ENCODE measurements at places on chromosomes 12 and 14. TPM values are rescaled to one million over a fixed set of nuclear protein-coding genes. Genes with fewer than 3 reads are reported as not detected.

The ASIC1 gene
- 10.8 TPM for total RNA-seq

The SCN8A gene
- total RNA-seq, result 0.93 TPM

The B4GALNT1 gene
- 1.5 TPM for total RNA-seq

The COX8C gene
- total RNA-seq, result not detected

The EGLN3 gene
- total RNA-seq, result 1.7 TPM

The TMEM52B gene
- not detected for total RNA-seq

The PLEKHG7 gene
- total RNA-seq, result not detected

The PELI2 gene
- total RNA-seq, result 2.1 TPM

The GPN3 gene
- 61.8 TPM for total RNA-seq

The DIP2B gene
- 22.5 TPM for total RNA-seq

The RNASE3 gene
- not detected for total RNA-seq

The PCED1B gene
- 117 TPM for total RNA-seq

The C12orf50 gene
- total RNA-seq, result not detected

The FOXM1 gene
- 80.5 TPM for total RNA-seq

The GYS2 gene
- not detected for total RNA-seq

The TUNAR gene
- not detected for total RNA-seq

The FZD10 gene
- not detected for total RNA-seq

The HCAR1 gene
- 0.54 TPM for total RNA-seq

The TAPBPL gene
- 26.6 TPM for total RNA-seq

The APOLD1 gene
- 3.1 TPM for total RNA-seq

The TPH2 gene
- total RNA-seq, result not detected

The GPR132 gene
- total RNA-seq, result 23.9 TPM

The RAD9B gene
- 3.2 TPM for total RNA-seq

The FAM181A gene
- not detected for total RNA-seq

The CMKLR1 gene
- not detected for total RNA-seq

The MDGA2 gene
- total RNA-seq, result not detected

The CBLN3 gene
- 5.5 TPM for total RNA-seq

The DTX1 gene
- 1.1 TPM for total RNA-seq

The KCNJ8 gene
- not detected for total RNA-seq

The FLVCR2 gene
- 0.78 TPM for total RNA-seq

The NPFF gene
- not detected for total RNA-seq

The TUBA1A gene
- total RNA-seq, result 54.3 TPM

The TSHR gene
- total RNA-seq, result not detected

The LHX5 gene
- not detected for total RNA-seq

The PLA2G1B gene
- total RNA-seq, result not detected

The NTF3 gene
- total RNA-seq, result not detected

The RPGRIP1 gene
- total RNA-seq, result 0.08 TPM

The MCRS1 gene
- 78.2 TPM for total RNA-seq

The JDP2 gene
- total RNA-seq, result 2.1 TPM

The RERG gene
- total RNA-seq, result not detected

The CLEC9A gene
- not detected for total RNA-seq

All from activated naive CD8-positive, alpha-beta T cell treated with anti-CD3 and anti-CD28 coated beads for 36 hours (primary cell).